ENCODE measurements at places on chromosomes 3 and 15. TPM values are rescaled to one million over a fixed set of nuclear protein-coding genes. Genes with fewer than 3 reads are reported as not detected.

DNA sequence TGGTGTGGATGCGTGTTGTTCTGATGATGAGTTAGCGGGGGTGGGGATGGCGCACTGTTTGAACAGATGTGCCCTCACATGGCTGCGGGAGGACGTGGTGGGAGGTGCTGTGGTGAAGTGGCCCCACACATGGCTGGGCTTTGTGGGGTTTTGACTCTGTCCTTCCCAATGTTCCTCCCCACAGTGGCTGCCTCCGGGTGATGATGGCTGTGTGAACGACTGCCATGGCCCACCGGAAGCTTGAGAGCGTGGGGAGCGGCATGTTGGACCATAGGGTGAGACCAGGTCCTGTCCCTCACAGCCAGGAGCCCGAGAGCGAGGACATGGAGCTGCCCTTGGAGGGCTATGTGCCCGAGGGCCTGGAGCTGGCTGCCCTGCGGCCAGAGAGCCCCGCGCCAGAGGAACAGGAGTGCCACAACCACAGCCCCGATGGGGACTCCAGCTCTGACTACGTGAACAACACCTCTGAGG is 167.9 kb downstream of the APBA2 start:
- H3K36me3 ChIP-seq: peaks cover 6% of the 10 kb centered on the region
- no peak for DNase-seq

- H3K27ac ChIP-seq: no peak overlapping the region
- H3K36me3 ChIP-seq: no peaks in the 10 kb centered on the region
- H3K4me3 ChIP-seq: no peak overlapping the region
- DNase-seq: no peak
- peaks cover 21% of the 10 kb centered on the region for H3K4me1 ChIP-seq
- H3K27me3 ChIP-seq: no peaks in the 10 kb centered on the region
Observed at GRCh38 chr3:23303601-23304217, 100.6 kb downstream of the UBE2E2 start.

DNA sequence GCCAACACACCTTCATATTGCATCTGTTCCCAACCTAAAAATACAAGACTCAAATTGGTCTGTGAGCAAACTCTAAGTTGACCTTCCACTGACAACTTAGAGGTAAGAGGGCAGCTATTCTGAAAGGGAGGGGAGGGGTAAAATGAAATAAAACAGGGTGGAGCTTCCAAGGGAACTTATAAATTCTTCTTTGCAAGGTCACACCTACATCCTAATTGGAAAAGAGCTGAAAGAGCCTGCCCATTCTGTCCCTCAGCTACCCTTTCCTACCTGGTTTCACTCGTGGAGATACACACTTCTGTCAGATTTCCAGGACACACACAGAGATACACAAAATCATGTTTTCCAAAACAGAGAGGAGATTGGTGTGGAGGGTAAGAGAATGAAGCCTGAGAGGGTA is 1.0 kb downstream of the ILDR1 start:
- H3K27me3 ChIP-seq: peaks cover 10% of the 10 kb centered on the region
- DNase-seq: no peak
- peaks cover 6% of the 10 kb centered on the region for H3K4me1 ChIP-seq
- no peaks in the 10 kb centered on the region for H3K36me3 ChIP-seq
- H3K4me3 ChIP-seq: no peak overlapping the region

- DNase-seq: no peak
- no peaks in the 10 kb centered on the region for H3K4me1 ChIP-seq
- no peak overlapping the region for H3K27ac ChIP-seq
- no peaks in the 10 kb centered on the region for H3K27me3 ChIP-seq
Observed at GRCh38 chr15:86063356-86064095, 16.1 kb upstream of the AGBL1 start.

- no peak for DNase-seq
- no peaks in the 10 kb centered on the region for H3K4me1 ChIP-seq
- H3K36me3 ChIP-seq: no peaks in the 10 kb centered on the region
- no peak overlapping the region for H3K27ac ChIP-seq
Observed at GRCh38 chr3:59866076-59866475, 816.3 kb upstream of the CFAP20DC start.

Gene CPN2
- 4.4 TPM for total RNA-seq

Gene GOLGA8T
- not detected for total RNA-seq

Measured in spleen (tissue), 13 donors.